ENCODE measurements at places on chromosomes 12 and 14.

DNA sequence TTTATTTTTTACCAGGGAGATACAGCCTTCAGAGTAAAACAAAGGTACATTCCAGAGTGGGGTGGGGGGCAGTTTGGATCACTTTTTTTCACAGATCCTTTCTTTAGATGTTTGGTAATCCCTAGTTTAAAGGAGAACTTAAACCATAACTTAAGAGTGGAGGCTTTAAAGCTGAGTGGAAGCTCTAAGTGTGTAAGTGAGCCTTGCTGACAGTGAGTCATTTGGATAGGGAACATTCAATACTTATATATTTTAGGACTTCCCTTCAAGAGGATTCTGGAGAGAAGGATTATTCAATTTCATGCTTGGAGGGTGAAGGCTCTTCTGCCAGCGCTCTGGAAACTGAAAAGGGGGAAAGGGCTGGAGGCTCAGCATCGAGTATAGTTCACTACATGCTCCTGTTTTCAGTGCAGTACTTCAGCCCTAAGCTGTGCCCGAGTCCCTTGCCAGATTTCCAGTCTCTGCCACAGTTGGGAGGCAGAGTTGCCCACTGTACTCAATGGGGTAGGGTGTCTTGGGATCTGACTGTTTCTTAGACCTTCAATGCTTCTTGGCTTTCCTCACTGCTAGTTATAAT lies 8.4 kb downstream of the PRKAG1 start:
- no peak for DNase-seq

DNA sequence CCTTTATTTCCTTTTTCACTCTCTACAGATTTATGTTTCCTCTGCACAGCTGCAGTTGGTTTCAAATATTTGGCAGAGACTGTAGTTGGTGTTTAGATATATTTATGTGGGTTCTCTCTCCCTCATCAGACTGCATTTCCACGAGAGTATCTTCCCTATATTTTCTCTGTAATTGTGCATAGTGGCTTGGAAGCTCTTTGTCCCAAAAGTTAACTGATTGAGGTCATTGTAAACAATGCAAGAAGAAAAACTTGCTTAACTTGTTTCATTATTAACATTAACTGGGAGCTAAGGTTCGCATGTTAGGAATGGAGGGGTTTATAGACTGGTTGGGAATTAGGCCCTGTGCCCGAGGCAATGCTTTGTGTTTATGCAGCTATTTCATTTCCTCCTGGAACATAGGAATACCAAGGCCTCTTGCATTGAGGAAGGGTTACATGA lies 216.9 kb upstream of the HMGA2 start:
- DNase-seq = no peak

DNA sequence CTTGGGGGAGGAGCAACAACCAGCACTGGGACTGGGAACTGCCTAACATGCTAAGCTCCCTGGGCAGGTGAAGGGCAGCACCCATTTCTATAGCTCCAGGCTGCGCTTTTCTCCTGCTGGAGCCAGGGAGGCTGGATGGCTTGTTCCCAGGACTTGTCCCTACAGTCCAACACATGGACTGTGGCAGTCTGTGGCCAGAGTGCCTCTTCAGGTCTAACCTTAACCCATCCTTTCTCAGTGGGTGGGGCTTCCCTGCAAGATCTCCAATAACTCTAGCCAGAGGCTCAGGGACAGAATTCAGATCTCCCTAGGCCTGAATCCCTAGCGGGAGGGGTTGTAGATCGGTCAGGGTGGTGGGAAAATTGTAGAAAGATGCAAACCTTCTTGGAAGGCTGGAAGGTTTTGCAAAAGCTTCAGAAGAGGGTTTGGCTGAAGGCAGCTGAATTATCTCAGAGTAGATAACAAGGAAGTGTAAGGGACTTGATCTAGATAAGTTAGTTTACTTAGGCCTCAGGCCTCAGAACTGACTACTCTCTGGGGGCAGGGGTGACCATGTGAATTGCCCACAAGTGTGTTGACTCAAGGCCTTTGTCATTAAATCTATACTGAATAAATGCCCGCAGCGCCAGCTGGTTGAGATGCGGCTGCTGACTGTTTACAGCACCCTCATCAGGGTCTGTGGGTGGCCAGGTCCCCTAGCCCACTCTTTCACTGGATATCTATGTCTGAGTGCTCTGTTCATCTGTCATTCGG lies 60.7 kb downstream of the SSPN start:
- DNase-seq = no peak

GRCh38 chr12:84912198-84913128 lies at the start of gene SLC6A15:
Gene SLC6A15, minus strand, starts transcription at chr12:84912799. Its CDS starts 20,679 bp downstream, at chr12:84892120.
- peak; percentile 92 for DNase-seq

- no peak for DNase-seq
Observed at GRCh38 chr14:78143489-78144145, 26.6 kb upstream of the NRXN3 start.

DNA sequence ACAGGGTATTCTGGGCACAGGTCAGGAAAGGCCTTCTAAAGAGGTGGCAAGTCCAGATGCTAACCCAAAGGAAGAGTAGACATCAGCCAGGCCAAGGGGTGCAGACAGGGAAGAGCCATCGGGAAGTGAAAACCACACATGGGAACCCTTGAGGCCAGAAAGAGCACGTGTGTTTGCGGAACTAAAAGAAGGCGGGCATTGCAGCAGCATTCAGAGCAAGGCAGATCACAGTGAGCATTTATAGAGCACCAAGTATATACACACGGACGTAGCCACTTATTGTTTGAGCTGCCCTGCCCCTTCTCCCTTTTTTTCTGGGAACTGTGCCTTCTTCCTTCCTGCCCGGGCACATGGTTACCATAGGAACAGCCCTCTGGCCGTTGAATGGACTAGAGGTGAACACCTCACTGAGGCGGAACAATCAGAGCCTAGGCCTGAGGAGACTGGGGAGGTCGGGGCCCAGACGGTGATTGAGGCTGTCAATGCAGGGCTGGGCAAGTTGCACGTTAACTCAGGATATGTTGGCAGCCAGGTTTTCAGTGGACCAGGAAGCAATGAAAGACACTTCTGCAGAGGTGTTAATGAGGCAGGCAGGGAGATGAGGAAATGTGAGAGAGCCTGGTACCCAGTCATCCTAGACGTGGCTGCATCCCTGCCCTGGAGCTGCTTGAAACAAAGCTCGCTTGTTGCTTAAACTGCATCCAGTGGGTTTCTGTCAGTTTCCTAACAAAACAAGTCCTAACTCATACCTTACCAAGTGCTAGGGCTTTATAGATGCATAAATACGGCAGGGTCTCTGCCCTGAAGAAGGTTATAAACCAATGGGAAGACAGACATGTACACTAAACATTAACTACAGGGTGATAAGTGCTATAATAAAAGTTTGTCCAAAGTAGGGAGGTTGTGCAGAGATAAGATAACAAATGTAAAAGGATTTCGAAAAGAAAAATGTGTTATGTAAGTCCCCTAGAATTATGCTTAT lies 34.2 kb downstream of the MOAP1 start:
- no peak for DNase-seq

- no peak for DNase-seq
Observed at GRCh38 chr12:68481181-68481941, 129.3 kb upstream of the RAP1B start.

DNA sequence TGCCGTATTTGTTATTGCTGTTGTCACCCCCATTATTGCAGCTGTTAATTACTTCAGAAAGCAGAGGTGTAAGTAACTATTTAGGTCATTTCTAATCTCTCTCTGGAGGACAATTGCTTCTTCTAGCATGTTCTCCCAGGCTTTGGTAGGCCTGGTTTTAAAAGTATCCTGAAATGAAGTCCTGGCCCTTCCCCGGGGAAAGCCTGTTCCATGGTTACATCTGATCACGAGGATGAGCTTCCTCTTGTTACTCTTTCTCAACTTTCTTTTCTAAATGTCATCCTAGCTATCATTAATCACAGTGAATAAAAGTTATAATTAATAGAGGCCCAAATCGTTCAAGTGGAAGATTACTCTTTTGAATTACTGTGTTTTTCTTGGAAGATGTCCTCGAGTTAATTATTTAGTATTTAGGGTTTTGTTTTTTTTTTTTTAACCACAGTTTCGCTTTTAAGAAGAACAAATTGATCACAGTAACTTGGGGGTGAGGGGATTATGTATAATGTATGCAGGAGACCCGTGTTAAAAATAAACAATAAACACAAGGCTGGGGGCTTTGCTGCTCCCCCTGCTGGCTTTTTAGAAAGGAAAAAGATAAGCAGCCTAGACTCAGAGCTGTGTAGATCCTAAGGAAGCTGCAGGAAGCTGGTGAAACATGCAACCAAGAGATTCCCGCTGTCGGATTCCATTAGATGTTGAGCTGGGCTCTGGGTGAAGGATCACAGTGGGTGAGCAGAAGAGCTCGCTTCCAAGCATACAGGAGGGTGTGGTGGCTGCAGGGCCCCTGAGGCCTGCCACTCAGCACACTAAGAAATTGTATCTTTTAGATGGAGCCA lies 420.1 kb downstream of the FUT8 start:
- DNase-seq = no peak

DNA sequence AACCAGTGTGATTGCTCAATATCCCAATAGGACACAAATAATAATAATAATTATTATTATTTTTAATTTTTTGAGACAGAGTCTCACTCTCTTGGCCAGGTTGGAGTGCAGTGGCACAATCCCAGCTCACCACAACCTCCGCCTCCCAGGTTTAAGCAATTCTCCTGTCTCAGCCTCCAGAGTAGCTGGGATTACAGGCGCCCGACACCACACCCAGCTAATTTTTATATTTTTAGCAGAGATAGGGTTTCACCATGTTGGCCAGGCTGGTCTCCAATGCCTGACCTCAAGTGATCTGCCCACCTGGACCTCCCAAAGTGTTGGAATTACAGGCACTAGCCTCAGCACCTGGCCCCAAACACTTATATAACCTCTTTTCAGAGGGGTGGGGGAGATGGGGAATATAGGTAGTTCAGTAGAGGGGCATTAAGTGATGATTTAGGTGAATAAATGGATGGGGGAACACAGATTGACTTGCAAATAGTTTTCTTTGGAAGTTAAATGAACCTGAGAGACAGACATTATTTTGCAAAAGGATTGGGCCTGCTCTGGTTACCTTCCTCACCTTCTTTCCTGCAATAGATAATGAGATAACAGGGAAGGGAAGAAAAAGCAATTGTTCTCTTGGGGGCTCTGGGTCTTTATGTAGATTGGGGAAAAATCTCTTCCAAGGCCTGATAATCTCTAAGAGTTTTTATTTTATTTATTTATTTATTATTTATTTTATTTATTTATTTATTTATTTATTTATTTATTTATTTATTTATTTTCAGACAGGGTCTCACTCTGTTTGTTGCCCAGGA lies 57.7 kb downstream of the RESF1 start:
- DNase-seq = no peak

- no peak for DNase-seq
Observed at GRCh38 chr12:89357297-89357730, 5.0 kb upstream of the DUSP6 start.

- DNase-seq = no peak
Observed at GRCh38 chr14:68653804-68654203, 139.1 kb downstream of the ZFP36L1 start.

GRCh38 chr12:131387281-131388163 lies 323.4 kb upstream of the SFSWAP start:
- DNase-seq = no peak

DNA sequence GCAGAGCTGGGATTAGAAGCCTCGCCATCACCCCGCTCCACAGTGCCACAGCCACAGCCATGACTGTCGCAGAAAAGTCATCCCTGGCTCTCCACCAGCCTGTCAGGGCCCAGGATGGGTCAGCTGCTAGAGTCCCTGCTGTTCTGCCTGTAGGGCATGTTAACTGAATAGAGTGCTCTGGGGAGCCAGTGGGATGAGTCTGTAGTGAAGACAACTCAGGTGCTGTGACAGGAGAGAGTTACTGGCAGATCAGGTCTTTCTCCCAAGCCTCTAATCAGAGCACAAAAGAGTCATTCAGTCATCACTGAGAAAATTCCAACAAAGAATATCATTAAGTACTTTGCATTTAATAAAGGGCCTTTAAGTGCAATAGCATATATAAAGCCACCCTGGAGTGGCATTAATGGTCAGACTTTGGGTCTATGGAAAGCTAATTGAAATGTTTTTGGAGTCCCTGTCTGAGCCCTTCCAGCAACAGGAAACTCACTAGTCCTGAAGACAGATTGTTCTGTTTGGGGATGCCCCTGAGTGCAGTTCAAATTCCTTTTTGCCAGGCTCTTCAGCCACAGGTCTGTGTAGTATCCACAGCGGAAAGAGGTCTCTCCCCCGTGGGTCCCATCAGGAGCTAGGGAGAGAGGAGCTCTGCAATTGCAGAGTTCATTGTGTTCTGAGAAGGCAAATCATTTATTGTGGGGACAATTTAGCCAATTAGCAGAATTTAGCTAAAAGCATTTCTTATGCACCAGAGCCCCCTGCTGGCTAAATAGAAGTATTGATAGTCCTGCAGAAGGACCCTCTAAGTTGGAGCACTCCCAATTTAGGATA lies 45.2 kb upstream of the C14orf132 start:
- peak; percentile 71 for DNase-seq

GRCh38 chr14:51131516-51131915 lies 36.6 kb upstream of the TRIM9 start:
- DNase-seq = no peak

GRCh38 chr14:99643343-99643742 lies 1.6 kb upstream of the HHIPL1 start:
- DNase-seq = no peak

DNA sequence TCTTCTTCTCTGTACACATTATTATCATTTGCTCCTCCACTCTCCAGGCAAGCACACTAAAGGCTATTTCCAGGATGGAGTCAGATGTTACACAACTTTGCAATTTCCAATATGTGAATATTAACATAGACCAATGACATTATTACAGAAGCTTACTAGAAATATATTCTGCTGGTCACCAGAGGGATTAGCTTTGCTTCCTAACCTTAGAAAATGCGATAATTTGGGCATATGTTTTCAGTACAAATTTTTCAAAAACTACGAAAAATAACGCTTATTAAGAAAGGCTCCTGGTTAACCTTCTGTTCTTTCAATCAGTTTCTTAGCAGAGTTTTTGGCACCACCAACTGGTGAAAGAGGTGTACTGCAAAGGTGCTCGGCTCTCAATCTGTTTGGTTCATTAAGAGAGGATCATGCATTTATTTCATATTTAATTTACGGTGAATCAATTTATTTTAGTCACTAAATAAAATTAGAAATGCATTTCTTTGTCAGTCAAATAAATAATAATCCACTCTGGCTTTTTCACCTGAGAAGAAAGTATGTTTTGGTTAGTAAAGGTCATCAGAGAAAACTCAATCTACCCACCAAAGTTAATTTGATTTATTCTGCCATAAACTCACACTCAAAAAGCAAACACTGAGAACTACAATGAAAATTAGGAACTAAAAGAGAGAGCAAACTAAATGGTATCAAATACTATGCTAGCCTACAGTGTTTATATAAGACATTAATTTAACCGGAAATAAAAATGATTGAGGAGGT lies 39.2 kb downstream of the EFCAB11 start:
- DNase-seq = peak; percentile 80

All from NCI-H2081 (cell line).